ENCODE measurements at places on chromosomes 7 and 10. TPM values are rescaled to one million over a fixed set of nuclear protein-coding genes. Genes with fewer than 3 reads are reported as not detected.

DNA sequence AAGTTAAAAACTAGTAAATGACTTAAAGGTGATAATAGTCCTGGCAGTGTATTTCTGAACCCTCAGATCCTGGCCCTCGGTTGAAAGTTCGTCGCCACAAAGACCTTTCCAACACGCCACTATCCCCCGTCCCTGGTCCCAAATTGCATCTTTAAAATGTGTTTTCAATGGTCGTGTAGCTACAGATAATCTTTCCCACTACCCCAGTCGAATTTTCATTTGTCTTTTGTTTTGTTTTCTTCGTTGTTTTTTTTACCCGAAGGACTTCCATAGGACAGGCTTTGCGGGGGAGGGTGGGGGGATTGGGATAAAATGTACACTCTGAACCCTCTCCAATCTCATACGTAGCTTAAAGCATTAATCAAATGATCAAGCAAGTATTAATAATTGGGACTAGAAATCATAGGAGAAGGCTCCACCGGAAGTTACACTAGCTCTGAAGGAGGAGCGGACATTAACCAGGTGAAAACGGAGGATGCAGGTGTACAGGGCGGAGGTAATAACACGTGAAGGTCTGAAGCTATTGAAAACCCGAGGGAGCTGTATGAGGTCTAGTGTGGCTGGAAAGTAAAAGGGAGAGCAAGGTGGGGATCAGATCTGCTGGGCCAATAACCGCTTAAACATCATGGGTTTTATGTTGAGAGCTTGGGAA is 32.8 kb upstream of the PHF14 start:
- peak; percentile 66 for DNase-seq

GRCh38 chr10:91684841-91685240 is 52.0 kb upstream of the PPP1R3C start:
- DNase-seq = no peak

GRCh38 chr7:107579554-107579884 is 527 bp upstream of the BCAP29 start:
- no peak for DNase-seq

GRCh38 chr7:116393654-116394053 is 105.9 kb upstream of the CAV2 start:
- DNase-seq = no peak

- DNase-seq = no peak
Observed at GRCh38 chr10:90175161-90175681, 473.8 kb downstream of the KIF20B start.

GRCh38 chr10:77599651-77600050 is 38.0 kb downstream of the KCNMA1 start:
- DNase-seq = no peak

The TMEM176A gene
- total RNA-seq = 214 TPM

The LBX1 gene
- total RNA-seq = not detected

The DNAJC30 gene
- 1.7 TPM for total RNA-seq

The DDC gene
- total RNA-seq = 161 TPM

The MPLKIP gene
- 16.6 TPM for total RNA-seq

The AKR1D1 gene
- total RNA-seq = not detected

The NUTM2E gene
- not detected for total RNA-seq

Data from Peyer's patch (tissue), 4 donors.